ENCODE measurements at places on chromosomes 11 and 22. TPM values are rescaled to one million over a fixed set of nuclear protein-coding genes. Genes with fewer than 3 reads are reported as not detected.
A peak's percentile ranks its signal among the peaks of the same experiment; 100 is the strongest.

- DNase-seq = no peak
Observed at GRCh38 chr11:119126675-119127268, 5.4 kb downstream of the HINFP start.

The OR5P2 gene
- total RNA-seq = not detected

DNA sequence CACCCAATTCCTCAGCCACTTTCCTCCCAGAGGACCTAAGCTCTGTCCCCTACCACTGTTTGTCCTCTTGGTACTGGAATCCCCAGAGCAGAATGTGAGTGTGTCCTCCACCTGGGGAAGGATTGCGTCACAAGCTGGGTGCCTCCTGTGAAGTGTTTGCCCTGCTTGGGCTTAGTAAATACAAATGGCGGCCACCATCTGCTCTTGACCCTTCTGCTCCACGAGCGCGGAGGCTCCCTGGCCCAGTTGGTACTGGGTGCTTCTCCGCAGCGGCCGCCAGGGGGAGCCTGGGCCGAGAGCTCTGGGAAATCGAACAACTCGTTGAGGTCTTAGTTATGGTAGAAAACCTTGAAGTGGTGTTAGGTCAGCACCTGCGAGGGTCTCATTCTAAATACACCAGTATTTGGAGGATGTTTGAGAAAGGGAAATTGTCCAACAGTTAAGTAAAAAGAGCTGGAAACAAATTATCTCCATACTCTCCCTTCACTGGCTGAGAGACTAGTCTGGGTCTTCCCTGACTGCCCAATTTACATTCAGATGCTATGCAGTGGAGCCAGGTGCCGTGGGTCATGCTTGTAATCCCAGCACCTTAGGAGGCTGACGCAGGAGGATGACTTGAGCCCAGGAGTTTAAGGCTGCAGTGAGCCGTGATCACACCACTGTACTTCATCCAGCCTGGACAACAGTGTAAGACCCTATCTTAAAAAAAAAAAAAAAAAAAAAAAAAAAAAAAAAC is 74.6 kb upstream of the TEAD1 start:
- DNase-seq = no peak

The SPTBN2 gene
- 22.6 TPM for total RNA-seq

DNA sequence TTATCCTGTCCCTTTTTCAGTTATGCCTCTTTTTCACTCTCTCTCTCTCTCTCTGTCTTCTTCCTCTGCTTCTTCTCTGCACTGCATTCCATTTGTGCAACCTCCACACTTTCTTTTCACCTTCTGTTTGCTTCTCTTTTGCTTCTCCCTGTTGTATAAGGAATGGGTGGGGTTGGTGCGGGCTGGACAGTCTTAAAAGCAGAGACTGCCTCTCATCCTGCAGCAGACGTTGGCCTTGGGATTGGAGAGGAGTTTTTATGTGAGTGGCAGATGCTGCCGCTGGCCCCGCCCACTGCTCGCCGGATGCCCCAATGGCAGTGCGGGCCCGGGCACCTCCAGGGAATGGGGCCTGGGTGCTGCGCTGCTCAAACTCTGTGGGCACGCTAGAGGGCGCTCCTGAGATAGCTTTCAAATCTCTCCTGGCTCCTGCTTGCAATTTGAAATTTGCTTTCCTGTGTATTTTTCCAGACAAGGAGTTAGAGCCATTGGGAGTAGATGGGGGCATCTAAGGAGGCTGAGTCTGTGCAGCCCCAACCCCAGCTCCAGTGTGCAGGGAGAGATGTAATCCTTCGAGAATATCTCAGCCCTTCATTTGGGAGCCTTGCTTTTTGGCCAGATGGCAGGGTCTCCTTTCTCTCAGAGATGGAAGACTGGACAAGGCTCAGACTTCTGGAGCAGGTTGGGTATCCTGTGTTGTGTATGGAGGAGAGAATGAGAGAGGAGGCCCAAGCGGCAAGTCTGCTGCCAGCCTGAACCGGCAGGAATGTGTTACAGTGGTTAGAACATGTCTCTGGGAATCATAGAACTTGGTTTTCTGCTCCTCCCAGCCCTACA is 81.2 kb downstream of the GRAMD1B start:
- DNase-seq = peak; percentile 81

DNA sequence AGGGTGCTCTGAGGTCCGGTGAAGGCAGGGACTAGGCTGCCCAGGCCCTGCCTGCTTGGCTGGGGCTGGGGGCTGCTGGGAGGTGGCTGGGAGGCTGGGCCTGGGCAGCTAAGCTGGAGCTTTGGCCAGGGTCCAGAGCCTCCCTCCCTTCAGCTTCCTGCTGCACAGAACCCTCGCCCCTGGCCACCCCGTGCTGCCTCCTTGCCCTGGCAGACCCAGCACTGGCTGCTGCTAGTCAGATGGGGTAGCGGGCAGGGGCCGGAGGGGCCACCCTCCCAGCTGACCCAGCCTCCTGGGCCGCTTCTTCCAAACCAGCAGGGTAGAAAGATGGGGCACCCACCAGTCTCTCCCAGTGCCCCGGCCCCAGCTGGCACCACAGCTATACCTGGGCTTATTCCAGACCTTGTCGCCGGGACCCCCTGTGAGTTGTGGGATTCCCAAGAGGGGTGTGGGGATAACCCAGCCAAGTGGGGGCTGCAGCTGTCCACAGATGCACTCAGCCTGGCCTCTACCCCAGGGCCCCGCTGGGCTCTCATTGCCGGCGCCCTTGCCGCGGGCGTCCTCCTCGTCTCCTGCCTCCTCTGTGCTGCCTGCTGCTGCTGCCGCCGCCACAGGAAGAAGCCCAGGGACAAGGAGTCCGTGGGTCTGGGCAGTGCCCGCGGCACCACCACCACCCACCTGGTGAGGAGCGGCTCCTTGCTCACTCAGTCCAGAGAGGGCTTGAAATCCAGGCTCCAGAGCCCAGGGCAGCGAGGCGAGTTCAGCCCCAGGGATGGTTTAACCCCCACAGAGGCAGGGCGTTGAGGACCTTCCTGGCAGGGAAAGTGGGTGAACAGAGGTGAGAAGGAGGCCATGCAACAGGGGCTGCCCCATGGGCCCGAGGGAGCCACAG is at the start of gene SYT8:
TSS of gene SYT8 (plus strand) at position 212 of the 892 bp plus-strand sequence. CDS start at position 328, 116 bp downstream.
- no peak for DNase-seq

GRCh38 chr11:14118072-14118471 is 155.5 kb downstream of the SPON1 start:
- DNase-seq = no peak

DNA sequence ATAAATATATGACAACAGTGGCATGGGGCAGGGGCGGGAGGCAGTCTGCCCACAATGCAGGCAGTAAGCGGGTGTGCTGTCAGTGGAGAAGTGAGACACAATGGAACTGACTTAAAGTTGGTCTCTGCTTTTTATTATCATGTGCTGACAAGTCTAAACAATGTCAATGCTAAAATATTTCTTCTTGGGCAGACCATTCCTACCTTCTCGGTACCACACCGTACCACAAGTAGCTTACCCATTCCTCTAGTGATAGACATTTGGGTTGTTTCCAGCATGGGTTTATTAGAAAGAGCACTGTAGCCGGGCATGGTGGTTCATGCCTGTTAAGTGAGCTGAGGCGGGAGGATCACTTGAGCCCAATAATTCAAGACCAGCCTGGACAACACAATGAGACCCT is 2.6 kb upstream of the CHADL start:
- no peak for DNase-seq

GRCh38 chr22:29300807-29301601 is 5.4 kb upstream of the GAS2L1 start:
- no peak for DNase-seq

- DNase-seq = no peak
Observed at GRCh38 chr11:124915541-124916369, 3.3 kb upstream of the HEPN1 start.
